ENCODE measurements at places on chromosomes 5 and 9. TPM values are rescaled to one million over a fixed set of nuclear protein-coding genes. Genes with fewer than 3 reads are reported as not detected.
A peak's percentile ranks its signal among the peaks of the same experiment; 100 is the strongest.

DNA sequence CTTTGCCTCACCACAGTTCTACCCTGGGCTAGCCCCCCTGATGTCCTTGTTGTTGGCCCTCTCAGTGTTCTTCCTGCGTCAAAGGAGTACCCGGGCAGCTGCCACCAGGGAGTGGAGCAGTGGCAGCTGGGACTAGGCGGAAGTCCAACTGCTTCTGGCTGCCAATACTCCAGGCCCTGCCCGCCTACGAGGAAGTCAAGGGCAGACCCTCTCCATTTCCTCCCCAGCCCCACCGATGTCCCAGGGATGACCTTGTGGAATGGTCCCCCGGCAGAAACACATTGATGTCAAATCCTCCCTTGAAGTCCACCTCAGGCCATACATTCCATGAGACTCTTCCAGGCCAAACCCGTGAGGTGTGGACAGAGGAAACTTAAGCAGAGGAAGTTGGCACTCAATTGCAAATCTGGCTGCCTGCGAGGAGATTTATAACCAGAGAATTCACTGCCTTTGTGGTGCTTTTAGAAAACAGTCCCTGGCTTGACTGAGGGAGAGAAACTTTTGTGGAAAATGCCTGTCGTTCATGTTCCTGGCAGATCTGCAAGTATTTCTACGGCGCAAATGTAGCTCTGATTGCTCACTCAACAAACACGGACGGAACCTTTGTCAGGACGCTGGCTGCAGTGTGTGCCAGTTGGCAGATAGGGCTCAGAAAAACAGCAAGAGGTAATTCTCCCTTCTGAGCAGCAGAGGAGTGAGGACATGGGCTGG is 339.7 kb downstream of the RAB3C start:
- DNase-seq = peak; percentile 93

- DNase-seq = no peak
These were observed 26.3 kb upstream of the TENT4A start for GRCh38 chr5:6686915-6687409.

DNA sequence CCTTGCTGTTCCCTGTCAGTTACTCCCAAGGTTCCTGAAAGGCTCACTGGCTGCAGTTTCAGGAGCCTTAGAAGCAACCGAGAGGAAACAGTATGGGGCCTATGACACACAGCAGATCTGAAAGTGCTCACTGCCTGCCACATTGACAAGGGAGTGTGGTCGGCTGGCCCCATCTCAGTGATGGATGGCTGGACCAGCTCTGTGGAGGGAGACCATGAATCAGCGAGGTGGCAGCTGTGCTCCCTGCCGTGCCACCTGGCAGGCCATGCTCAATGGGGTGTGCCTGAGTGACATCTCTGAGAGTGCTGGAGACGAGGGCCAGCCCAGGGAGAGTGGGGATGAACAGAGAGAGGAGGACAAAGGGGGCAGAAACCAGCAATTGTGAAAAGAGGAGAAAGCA is 49.1 kb downstream of the DOCK2 start:
- no peak for DNase-seq

GRCh38 chr9:5326187-5326586 is 13.5 kb downstream of the RLN1 start:
- DNase-seq = no peak

- no peak for DNase-seq
These were observed 127.8 kb upstream of the MVB12B start for GRCh38 chr9:126198854-126199253.

- DNase-seq = no peak
These were observed 10.9 kb downstream of the FUBP3 start for GRCh38 chr9:130590305-130590704.

DNA sequence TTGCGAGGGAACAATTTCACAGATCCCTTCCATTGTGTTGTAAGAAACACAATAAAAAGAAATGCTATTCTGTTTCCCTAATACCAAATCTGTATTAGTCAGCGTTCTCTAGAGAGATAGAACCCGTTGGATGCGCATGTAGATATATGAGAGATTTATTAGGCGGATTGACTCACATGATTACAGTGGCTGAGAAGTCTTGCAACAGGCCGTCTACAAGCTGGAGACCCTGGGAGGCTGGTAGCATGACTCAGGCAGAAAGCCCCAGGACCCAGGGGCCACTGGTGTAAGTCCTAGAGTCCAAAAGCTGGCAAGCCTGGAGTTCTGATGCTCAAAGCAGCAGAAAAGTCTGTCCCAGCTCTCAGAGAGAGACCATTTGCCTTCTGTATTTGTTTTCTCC is 18.4 kb upstream of the IL17B start:
- DNase-seq = peak; percentile 91

DNA sequence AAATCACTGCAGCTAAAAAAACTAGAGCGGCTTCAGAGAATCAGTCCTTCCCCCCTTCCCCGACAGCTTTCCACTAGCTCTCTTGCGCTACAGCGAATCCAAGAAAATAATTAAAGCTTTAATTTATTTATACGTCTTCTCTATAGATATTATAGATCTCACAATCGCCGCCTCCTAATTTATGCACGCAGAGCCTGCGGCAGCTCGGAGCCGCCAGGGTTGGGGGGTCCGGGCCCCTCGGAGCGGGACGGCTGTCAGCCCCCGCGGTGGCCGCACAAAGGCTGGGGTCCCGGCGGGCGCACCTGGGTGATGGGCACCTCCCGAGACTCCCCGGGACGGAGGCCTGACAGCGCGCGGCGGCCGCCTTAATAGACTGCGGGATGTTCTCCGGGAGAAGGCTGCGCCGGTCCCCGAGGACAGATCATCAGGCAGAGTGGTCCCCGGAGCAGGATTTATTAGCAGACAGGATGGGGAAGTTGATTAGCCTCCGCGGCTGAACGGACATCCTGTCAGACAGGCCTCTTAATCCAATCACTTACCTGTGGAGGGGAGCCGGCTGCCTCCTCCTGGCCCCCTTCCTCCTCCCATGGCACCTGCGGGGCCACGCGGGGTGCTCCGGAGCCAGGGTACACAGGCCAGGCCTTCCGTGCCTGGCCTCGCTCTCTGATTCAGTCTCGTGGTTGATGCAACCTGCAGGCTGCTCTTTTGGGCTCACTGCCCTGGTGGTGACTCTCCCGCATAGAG is 166.8 kb downstream of the MELK start:
- peak; percentile 51 for DNase-seq

DNA sequence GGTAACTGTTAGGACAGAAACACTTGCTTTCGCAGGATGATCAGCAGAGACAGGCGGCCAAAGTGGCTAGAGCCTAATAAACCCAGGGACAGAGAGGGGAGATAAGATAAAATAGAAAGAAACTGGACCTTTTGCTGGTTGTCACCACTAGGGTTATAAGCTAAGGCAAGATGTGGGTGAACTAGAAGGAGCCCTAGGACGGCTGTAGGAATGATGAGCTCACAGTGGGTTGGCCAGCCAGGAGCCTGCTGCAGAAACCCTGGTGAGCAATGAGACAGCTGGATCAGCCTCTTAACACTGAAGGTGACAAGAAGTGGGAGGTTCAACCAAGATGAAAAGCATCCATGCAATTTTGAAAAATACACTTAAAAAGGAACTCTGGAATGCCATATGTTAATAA is 13.5 kb downstream of the CTNND2 start:
- no peak for DNase-seq

DNA sequence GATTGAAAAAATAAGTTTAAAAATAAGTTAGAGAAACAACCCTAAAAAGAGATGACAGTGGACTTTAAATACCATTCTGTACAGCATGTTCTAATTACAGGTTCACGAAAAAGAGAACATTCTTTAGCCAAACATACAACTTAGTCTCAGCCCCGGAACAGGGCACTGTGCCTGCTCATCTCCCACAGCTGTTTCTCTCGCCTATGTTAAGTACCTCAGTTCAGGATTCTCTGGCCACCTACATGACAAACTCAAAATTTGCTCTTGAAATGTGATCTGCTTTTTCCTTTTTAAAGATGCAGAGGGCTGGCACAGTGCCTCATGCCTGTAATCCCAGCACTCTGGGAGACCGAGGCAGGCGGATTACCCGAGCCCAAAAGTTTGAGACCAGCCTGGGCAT is 52.3 kb downstream of the MYO10 start:
- no peak for DNase-seq

DNA sequence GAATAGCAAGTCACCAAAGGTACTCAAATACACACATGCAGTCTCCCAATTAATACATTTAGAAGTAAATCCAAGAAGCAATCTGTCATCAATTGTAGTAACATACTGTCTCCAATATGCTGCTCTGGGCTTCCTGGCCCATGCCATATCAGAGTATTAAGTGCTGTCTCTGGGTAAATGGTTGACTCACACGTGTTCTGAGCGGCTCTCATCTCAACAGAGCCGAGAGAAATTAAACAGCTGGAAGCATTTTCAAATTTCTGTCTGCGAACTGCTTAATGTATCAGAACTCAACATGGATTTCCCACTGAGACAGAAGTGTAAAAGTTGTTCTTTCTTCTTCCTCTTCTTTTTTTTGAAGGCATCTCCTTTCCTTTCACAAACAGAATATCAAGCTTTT is 247.3 kb upstream of the TAS2R1 start:
- DNase-seq = no peak

DNA sequence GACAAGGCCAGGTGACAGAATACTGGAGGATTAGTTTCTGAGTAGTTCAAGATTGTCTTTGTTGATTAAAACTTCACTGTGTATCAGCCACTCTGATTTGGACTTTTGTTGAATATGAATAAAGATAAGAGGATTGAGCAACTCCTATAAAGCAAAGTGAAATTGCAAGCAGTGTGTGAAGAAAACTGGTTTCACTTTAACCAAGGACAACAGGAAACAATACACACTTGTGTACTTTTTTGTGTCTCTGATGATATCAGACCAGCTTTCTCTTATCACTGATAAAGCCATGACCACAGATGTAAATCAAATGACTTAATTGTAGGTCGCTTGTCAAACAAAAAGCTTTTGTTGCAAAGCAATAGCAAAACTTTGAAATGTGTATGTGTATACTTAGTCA is 268.6 kb downstream of the FER start:
- DNase-seq = no peak

DNA sequence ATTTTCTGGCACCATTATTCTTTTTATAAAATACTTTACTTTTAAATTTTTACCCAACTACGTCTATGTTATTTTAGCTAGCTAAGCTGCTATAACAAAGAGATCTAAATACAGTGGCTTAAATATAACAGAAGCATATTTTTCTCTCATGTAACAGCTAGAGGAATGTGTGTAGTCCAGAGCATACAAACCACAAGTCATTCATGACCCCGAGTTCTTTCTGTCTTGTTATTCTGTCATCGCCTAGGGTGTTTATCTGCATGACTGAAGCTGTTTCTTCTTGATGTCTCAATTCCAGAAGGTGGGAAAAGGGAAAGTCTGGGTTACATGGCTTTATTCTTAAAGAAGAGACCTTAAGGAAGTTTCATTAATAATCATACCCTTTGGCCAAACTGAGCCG is 136.9 kb upstream of the RFX3 start:
- DNase-seq = no peak

- DNase-seq = no peak
These were observed 4.3 kb downstream of the TLN1 start for GRCh38 chr9:35727676-35728040.

DNA sequence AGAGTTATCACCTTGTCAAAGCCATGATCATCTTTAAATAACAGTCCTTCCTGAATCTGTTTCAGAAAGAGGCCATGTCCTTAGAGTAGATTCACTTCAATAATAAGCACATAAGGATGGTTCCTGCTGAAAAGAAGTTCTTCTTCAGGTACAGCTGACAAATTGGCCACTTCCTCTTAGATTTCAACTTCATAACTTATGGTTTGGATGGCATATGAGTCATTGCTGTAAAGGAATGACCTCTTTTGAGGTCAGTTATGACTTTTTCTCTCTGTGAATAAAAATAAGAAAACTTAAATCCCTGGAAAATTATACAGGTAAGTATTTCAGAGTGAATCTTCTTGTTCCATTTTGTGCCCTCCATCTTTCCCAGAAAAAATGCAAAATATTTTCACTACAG is 555.3 kb upstream of the ZNF462 start:
- DNase-seq = no peak

- DNase-seq = no peak
These were observed 16.5 kb downstream of the DNLZ start for GRCh38 chr9:136346927-136347465.

DNA sequence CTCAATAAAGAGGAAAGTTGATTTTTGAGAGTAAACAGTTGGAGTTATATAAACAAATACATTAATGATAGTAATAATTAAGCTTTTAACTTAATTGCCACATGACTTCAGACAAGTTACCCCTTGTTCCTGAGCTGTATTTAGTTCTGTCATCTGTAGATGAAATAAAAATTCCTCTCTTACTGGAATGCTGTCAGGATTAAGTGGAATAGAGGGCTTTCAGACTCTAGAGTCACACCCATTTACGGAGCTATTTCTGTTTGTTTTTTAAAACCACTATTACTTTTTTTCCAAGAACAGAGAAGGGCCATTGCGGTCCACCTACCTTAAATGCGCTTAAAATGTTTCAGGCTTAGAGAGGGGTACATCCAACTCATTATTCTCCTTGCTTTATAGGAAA is 170.6 kb downstream of the CHSY3 start:
- no peak for DNase-seq

- DNase-seq = peak; percentile 91
These were observed 215.6 kb downstream of the ROR2 start for GRCh38 chr9:91734371-91734981.

GRCh38 chr5:125175348-125176004 is 429.0 kb upstream of the ZNF608 start:
- DNase-seq = no peak

DNA sequence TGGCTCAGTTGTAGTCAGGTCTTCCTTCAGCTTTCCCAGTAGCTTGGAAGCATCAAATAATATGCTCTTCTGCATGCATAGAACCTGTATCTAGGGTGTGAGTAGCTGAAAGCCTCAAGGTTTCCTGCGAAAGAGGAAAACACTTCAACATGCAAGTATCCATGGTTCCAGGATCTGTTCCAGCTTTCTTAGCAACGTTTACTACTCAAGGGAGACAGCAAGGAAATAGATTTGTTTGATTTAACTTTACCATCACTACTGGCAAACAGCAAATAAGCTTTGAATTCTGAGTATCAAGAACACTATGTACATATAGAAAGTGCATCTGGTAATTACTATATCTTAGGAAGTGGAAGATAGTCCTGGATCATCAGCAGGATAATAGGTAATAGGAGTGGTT is 341.0 kb downstream of the PRR16 start:
- DNase-seq = no peak

The SPTLC1 gene
- 39.3 TPM for total RNA-seq

The HTR1A gene
- total RNA-seq = not detected

The C6 gene
- 6.9 TPM for total RNA-seq

The GNG10 gene
- 49.9 TPM for total RNA-seq

The F2R gene
- total RNA-seq = 19.9 TPM

The ADRB2 gene
- 3.3 TPM for total RNA-seq

The PTPN3 gene
- total RNA-seq = 2.1 TPM

The IFNA1 gene
- not detected for total RNA-seq

Data from posterior vena cava (tissue), 2 donors.